Right lung (tissue), 10 donors: ENCODE measurements at places on chromosomes 1 and 21.
A peak's percentile ranks its signal among the peaks of the same experiment; 100 is the strongest.

DNA sequence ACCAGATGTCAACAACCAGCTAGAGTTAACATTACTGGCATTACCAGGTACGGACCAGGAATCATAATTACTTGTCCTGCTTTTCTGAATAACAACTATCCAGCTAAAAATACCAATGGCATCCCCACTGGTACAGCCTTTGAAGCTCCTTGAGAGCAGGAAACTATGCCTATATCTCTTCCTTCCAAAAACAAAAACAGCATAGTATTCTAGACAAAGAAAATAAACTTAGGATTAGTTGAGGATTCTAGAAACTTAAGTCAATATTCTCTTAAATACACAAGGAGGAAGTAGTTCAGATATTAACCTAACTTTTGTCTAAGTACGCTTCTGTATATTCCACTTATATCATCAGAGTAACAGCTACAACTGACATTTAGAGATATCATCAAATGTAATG, 3.0 kb downstream of the FUBP1 start:
- DNase-seq = no peak

GRCh38 chr1:118325550-118326225, 140.7 kb upstream of the SPAG17 start:
- DNase-seq = no peak

- DNase-seq = no peak
These were observed 50.8 kb upstream of the ATP5PO start for GRCh38 chr21:33966324-33966949.

GRCh38 chr21:14587266-14587665, 41.2 kb upstream of the SAMSN1 start:
- DNase-seq = no peak

DNA sequence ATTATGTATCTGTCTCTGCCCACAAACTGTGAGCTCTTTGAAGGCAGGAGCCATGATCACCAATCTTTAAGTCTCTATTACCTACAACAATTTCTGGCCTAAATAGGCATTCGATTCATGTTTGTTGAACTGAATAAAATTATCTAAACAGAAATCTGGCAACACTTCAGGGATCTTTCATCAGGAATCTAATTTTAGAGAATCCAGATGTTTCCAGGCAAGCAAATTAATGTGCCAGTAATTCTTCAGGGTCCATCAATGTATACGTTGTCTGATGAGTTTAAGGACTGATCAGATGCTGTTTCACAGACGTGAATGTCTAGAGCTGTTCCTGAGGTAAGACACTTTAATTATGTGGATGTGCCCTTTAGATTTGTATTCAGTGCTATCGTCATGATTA, 524.4 kb downstream of the PTPRC start:
- DNase-seq = peak; percentile 11

DNA sequence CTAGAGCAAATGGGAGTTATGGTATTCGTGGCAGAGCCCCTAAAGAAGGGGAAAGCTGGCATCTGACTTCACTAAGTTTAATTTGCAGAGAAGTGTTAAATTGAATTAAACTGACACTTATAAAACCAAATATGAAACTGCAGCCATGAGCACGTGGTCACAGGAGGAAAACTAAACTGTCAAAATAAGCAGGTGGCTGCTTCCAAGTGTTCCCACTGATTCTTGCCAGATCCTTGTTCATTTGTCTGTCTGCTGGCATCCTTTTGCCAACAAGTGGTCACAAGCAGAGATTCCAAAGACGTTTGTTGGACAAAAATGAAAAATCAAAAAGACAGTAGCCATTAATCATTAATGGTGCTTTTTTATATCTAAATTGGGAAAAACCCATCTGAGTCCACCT, 6.5 kb upstream of the CELA2B start:
- DNase-seq = no peak

GRCh38 chr1:84259376-84259775, 42.1 kb upstream of the SAMD13 start:
- DNase-seq = no peak

GRCh38 chr21:43754948-43755781, 20.9 kb downstream of the CSTB start:
- DNase-seq = no peak

- DNase-seq = no peak
These were observed 11.6 kb upstream of the TTC39A start for GRCh38 chr1:51341876-51342496.

DNA sequence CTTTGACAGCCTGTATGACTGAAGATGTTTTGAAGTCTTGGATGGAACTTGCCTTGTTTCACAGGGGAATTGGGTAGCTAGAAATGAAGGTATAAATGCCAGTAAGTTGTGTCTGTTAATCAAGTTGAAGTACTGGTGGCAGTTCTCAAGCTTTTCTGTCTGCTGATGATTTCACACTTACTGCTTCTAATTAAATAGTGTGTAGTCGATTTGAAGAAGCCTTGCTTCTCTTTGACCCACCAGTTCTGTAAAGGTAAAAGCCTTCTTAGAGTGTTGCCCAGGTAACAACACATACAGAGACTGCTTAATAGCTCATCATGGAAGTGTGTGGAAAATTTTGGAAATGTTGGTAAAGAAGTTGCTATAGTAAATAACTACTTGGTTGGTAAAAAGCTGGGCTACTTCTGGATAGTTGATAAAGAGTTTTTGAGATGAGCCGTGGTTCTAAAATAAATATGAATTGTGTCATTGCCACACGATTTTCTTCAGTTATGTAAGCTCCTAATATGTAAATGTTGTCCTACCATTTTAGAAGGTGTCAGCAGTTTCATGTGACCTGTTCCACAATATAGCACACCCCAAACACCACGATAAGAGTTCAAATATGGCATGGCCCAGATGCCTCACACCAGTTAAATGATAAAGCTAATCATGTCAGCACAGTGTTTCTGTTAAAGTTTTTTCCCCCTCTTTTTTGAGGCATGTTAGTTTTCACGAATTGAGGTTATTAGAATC, 7.4 kb downstream of the RABGAP1L start:
- DNase-seq = no peak

DNA sequence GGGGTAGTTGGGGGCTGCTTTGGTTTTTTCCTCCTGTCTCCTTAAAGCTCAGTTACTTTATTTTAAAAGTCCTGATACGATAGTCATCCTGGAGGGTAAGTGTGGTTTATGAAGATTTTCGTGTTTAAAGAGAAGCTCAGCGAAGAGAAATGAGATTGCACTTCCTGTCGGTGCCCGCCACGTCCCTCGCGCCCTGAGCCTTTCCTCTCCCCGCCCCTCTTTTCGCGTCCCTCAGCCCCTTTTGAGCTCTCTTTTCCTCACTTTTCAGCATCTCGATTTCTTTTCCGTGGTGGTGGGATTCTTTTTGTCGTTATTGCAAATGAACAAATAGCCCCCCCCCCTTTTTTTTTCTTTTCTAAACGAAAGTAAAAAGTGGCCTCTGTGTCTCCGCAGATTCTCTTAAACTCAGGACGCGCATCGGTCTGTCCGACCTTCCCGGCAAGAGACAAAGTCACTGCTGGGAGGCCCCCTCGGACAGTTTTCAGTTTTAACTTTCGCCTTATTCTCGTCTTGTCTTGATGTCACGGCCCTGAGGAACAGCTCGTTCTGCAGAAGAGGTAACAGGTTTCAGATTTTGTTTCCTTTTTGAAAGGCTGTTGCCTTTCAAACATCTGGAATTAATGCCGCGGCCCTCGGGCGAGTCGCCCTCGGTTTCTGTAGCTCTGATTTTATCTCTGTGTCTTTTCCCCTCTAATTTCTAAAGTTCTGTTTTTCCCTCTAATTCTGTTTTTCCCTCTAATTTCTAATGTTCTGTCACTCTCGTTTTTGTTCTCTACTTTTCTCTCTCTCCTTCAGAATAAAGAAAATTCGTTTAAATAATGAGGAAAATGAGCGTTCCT, 1.0 kb upstream of the DMRTA2 start:
- no peak for DNase-seq

DNA sequence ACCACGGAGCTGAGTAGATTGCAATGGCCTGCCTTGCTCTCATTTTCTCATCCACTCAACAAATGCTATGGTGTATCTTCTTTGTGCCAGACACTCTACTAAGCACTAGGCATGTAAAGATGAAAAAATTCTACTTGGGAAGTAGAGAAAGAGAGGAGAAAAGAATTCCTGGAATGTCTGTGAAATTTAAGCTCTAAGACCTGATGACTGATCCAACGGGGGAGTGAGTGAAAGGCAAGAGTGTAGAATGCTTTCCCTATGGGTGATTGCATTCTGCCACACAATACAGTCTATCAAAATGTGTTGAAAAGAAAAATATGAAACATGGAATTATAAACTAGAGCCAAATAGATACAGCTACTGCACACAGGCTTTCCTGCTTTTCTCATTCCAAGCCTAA, 82.3 kb downstream of the CYYR1 start:
- no peak for DNase-seq

DNA sequence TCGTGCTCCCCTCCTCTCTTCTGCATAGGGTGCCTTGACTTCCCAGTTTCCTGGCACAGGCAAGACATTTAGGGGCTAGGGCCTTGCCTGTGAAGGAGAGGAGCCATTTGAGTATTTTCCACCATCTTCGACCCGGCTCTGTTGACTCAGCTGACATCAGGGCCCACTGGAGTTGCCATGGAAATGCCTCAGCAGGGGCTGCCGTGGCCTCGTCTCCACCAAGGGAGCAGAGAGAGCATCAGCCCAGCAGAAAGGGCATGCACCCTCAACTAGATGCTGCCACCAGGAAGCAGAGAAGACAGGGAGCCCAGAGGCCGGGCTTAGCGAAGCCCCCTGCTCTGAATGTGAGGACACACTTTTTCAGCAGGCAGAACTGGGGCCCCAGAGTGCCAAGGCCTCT, 101.9 kb upstream of the ACTL8 start:
- DNase-seq = no peak

DNA sequence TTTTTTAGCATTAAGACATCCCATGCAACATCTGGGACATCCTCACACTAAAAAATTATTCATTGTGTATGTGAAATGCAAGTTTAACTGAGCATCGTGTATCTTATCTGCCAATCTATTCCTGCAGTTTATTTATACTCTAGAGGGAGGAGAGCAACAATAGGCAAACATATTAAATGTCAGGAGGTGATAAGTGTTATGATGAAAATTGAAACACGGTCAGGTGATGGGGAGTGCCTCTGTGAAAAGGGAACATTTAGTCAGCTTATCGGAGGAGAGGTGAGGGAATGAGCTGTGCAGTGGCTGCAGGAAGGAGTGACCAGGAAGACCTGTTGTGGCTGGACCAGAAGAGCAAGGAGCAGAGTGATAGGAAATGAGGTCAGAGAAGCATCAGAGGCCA, 775 bp upstream of the EFCAB14 start:
- no peak for DNase-seq

DNA sequence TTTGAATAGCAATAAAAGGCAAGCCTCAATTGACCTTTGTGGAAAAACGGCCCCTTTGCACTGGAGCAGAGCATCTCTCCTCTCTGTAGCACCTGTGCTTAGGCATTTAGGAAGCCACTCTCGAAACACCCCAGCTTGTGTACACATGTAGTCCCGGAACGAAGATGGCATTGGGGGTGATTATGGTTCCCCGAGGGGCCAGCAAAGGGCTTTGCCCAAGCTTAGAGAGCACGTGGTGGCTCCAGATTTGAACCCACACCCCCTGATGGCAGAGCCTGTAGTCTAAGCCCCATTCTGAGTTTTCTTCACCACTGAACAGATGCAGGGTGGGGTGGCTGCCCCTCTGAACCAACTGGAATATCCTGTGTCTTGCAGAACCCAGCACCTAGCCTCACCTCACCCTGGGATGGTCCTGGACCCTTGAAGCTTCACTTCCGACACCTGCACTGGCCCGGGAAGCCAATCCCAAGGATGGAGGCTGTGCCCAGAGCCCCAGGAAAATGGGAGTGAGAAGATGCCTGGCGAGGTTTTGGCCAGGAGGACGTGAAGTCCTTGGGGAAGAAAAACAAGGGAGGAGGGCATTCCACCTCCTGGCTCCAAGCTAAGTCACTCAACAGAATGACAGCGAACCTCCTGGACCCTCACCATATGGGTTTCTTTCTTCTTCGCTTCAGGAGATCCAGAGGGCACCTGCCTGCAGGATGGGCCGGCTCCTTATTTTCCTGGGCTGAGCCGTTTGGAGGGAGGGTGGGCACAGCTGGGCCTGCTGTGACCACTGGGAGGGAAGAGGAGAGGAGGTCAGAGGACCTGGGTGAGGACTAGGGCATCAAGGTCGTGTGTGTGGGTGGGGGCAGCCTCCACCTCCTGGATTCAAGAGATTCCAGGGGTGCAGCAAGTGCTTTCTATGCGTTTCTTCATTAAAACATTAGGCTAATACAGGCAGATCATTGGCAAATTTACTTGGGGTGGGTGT, 37.7 kb downstream of the IGFN1 start:
- DNase-seq = no peak

- DNase-seq = no peak
These were observed 224.1 kb upstream of the CACYBP start for GRCh38 chr1:174775621-174776020.

DNA sequence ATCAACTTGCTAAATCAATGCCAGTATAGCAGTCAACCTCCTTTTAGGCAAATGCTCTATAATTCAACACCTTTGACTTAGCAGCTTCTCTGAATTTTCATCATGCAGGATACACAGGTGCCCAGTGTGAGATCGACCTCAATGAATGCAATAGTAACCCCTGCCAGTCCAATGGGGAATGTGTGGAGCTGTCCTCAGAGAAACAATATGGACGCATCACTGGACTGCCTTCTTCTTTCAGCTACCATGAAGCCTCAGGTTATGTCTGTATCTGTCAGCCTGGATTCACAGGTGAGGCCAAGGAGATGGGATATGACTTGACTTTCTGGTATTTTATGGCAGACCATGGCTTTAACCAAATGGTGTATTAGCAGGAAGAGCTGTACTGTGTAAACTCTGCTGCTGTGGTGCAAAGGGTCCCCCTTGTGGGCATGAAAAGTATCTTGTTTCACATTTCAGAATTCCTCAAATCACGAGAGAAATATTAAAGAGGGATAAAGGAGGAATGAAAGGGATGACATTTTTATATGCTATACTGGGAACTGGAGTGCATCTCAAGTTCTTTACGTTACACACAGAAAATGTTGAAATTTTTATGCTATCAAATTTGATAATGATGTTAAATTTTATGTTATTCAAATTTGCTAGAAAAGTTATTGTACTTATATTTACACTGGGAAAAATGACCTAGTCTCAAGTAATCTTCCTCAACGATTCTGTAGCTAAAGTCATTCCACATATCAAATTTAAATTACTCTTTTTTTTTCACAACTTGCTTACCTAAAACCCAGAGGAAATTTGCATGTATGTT, 88.9 kb downstream of the CRB1 start:
- peak; percentile 18 for DNase-seq

GRCh38 chr1:167094690-167095089, 815 bp downstream of the STYXL2 start:
- DNase-seq = no peak
